ENCODE measurements at places on chromosomes 6 and 20.

DNA sequence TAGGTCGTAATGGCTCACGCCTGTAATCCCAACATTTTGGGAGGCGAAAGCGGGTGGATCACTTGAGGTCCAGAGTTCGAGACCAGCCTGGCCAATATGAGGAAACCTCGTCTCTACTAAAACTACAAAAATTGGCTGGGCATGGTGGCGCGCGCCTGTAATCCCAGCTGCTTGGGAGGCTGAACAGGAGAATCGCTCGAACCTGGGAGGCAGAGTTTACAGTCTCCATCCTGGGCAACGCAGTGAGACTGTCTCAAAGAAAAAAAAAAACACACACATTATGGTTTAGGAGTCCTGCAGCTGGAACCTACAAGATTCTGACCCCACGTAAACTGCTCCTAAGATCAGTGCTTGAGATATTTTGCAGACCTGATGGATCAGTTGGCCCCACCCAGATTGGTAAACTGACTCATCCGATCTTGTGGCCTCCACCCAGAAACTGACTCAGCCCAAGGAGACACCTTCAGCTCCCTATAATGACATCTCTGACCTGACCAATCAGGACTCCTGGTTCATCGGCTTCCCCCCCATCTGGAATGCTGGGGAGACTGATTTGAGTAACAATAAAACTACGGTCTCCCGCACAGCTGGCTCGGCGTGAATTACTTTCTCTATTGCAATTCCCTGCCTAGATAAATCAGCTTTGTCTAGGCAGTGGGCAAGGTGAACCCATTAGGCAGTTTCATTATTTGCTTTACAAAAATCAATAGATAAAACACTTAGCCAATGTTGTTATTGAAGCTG, 96.2 kb upstream of the BTN3A2 start:
- DNase-seq: no peak

- peak; percentile 42 for DNase-seq
Measured at GRCh38 chr20:49896204-49896603, 19.1 kb downstream of the SPATA2 start.

- no peak for DNase-seq
Measured at GRCh38 chr6:82783587-82784236, 281.9 kb downstream of the UBE3D start.

DNA sequence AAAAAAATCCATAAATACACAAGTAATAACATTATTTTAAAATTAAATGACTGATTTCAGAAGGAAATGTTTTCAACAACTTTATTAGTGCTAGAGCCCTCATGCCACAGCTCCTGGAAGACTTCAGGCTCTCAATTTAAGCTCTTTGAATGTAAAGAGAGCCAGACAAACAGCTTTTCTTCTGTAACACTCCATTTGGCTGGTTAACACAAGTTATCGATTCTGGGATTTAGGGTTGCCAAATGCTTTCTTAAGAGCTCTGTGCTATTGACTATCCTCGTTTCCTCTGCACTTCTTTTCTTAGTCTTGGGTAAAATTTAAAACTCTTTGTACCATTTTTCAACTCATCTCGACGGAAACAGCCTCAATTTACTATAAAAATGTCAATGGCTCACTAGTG, 402.5 kb downstream of the PRKN start:
- no peak for DNase-seq

DNA sequence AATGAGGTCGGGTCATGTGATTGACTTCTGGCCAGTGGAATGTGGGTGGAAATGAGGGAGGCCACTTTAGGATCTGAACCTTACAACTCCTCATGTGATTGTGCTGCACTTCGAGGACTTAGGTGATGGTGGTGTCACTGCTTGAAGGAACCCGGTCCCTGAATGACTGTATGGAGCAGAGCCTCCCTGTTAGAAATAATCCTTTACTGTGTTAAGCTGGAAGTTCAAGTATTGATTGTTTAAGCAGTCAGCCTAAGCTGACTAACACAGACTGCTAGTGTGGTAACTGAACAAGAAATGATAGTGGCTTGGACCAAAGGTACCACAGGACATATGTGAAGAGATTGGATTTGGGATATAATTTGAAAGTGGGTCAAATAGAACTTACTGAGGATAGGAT, 138.0 kb downstream of the OPN5 start:
- no peak for DNase-seq

DNA sequence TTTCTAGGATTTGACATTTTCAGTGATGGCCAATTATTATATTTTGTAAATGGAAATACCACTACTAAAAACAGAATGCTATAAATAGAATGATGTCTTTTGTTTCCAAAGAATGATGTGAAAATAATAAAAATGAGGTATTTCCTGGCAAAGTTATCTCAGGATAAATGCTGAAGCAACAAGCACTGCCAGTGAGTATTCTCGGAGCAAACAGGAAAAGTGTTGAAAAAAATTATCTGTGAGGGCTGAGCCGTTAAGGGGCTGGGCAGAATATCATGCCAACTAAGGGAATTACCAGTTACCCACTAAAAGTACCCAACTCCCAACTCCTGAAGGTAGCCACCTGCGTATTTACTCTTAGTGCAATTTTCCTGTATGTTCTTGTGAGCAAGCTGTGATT, 23.6 kb upstream of the SCAF8 start:
- DNase-seq: no peak

DNA sequence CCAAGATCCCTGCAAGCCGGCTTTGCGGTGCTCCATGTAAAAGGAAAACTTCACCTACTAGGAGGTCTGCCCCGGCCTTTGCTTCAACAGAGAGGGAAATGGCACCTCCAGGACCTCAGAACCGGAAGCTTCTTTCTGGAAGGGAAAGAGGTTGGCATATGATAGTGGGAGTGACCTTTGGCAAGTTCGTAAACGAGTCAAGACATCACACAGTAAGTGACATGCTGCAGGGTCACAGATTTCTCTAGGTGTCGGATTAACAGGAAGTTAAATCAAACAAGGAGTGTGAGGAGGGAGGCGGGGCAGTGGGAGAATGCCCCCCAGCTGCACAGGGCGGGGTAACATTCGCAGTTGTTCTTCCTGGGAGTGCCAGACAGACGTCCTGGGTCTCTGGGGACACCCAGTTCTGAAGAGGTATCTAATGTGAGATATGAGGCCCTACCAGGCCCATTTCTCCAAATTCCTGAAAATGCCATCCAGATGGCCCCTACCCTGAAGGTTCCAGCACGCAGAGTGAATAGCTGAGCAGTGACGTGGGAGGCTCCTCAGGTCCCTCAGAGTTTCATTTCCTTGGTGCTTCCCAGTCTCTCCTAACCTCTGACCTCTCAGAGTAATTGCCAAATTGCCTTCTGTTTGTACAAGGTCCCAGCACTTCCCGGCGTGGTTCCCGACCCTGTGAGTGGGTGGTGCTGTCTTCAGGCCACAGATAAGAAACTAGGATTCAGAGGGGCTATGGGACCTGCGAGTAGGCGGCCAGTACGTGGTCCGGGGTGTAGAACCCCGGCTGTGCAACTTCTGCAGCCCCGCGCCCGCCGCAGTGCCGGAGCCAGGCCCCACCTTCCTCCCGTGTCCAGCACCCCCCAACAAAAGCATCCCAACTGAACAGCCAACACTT, 1.9 kb downstream of the RRBP1 start:
- peak; percentile 83 for DNase-seq

DNA sequence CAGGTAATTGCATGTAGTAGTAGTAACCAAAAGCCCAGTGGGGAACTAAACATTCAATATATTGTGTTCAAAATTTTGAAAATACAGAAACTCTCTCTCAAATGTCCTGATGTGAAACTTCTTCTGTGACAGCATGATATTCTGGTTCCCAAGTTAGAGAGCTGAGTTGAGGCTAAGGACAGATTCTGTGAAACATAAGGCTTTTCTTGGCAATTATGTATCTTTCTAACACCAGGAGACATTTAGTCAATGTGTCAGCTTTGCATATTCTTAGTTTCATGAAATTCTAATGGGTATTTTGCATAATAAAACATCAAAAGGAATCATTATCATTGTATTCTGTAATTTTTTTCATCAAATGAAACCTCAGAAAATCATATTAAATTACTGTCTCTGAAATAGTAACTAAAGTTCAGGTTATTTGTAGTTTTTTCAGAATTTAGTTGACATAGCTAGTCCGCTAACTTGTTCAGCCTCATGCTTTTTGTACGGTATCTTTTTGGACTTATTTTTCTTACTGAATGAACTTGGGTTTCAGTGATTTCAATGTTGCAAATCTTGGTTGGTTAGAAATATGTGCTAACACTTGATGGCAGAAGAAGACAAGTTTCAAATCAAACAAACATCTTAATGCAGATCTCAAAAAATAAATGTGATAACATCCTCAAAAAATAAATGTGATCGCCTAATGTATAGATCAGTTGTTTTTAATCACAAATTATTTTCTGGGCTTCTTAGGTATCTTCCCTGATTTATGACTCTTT, 70.4 kb downstream of the AKAP7 start:
- no peak for DNase-seq
